Activated T-cell treated with anti-CD3 and anti-CD28 coated beads, Interleukin-2, amount 50 U/mL, for 24 hours (primary cell): ENCODE measurements at places on chromosomes 3 and 15.

GRCh38 chr3:102238362-102238761 is 196.5 kb upstream of the ZPLD1 start:
- no peak for DNase-seq
- H3K4me3 ChIP-seq, result no peak overlapping the region
- no peaks in the 10 kb centered on the region for H3K36me3 ChIP-seq
- H3K27me3 ChIP-seq, result no peaks in the 10 kb centered on the region

DNA sequence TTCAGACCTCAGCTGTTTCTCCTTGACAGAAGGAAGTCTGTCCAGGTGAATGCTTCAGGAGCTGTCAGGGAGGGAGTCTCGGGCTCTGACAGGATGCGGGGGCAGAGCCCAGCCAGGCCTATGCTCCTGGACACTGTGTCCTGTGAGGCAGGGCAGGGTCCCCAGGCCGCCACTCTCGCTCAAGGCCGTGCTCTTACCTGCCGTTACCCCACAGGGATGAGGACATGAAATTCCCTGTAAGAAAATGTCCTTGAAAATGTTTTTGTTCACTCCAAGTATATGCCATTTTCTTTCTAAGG is 63.9 kb downstream of the BOC start:
- no peak for DNase-seq
- no peak overlapping the region for H3K4me3 ChIP-seq
- H3K27me3 ChIP-seq, result no peaks in the 10 kb centered on the region
- no peaks in the 10 kb centered on the region for H3K36me3 ChIP-seq
- H3K4me1 ChIP-seq, result peaks cover 9% of the 10 kb centered on the region
- no peak overlapping the region for H3K27ac ChIP-seq

GRCh38 chr3:117510396-117510795 is 800.8 kb downstream of the TUSC7 start:
- no peak overlapping the region for H3K4me3 ChIP-seq
- H3K27ac ChIP-seq, result no peak overlapping the region
- H3K4me1 ChIP-seq, result no peaks in the 10 kb centered on the region
- H3K27me3 ChIP-seq, result no peaks in the 10 kb centered on the region
- no peaks in the 10 kb centered on the region for H3K36me3 ChIP-seq

GRCh38 chr15:93072011-93072410 is 17.0 kb downstream of the RGMA start:
- DNase-seq, result no peak
- peaks cover 62% of the 10 kb centered on the region for H3K27me3 ChIP-seq
- H3K27ac ChIP-seq, result no peak overlapping the region
- H3K4me1 ChIP-seq, result peaks cover 17% of the 10 kb centered on the region
- H3K36me3 ChIP-seq, result no peaks in the 10 kb centered on the region

DNA sequence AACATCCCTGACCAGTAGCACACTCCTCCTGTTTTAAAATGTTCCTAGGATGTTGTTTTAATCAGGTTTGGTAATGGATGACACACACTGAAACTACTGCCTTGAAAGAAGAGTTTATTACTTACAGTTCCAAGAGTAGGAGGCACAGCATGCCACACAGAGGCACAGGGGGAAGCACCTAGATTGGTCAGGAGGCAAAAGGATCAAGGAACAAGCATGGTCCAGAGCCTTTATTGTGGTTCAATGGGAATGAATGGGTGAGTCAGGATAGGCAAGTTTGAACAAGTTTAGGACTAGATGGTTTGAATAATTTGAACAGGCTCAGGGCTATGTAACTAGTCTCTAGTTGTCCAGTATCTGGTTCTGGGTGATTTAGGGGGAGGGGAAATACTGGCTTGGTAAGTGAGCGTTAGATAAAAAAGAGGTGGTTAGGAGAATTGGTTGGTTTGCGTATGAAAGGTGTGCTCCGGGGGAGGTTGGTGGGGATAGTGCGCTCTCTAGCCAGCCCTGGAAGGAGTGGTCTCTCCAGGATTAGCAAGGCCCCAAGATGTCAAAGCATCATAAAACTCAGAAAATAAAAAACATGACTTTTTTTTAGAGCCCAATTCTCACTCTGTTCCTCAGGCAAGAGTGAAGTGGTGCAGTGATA is 35.1 kb downstream of the TMOD3 start:
- H3K27me3 ChIP-seq, result no peaks in the 10 kb centered on the region
- H3K36me3 ChIP-seq, result peaks cover 72% of the 10 kb centered on the region
- H3K4me1 ChIP-seq, result peaks cover 59% of the 10 kb centered on the region
- DNase-seq, result no peak
- peak overlapping the region; percentile 81 for H3K27ac ChIP-seq

GRCh38 chr3:33717616-33717865 is 513 bp downstream of the CLASP2 start:
- H3K27ac ChIP-seq, result peak overlapping the region; percentile 95
- H3K4me3 ChIP-seq, result no peak overlapping the region
- peaks cover 13% of the 10 kb centered on the region for H3K4me1 ChIP-seq
- DNase-seq, result no peak
- H3K27me3 ChIP-seq, result no peaks in the 10 kb centered on the region
- H3K36me3 ChIP-seq, result peaks cover 18% of the 10 kb centered on the region

GRCh38 chr15:38414357-38414756 is 39.6 kb upstream of the FAM98B start:
- no peak overlapping the region for H3K4me3 ChIP-seq
- H3K27me3 ChIP-seq, result peaks cover 54% of the 10 kb centered on the region
- no peak overlapping the region for H3K27ac ChIP-seq
- no peak for DNase-seq
- H3K4me1 ChIP-seq, result no peaks in the 10 kb centered on the region
- no peaks in the 10 kb centered on the region for H3K36me3 ChIP-seq

DNA sequence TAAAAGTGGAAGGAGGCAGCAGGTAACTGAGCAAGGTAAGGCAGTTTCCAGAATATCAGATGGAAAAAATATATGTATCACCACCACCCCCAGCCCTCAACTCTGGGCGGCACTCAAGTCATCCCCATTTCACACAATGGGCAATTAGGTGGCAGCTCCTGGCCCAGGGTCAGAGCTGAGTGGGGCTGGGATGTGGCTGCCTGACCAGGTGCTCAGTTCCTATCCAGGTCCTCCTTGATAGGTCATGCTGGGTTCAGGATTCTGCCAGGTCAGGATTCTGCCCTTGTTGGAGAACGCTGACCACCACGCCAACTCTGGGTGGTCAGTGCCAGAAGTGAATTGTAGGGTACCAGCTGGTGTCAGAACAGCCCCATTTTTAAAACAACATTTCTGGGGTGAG is 29.5 kb downstream of the RAB6B start:
- H3K36me3 ChIP-seq, result no peaks in the 10 kb centered on the region
- no peak overlapping the region for H3K27ac ChIP-seq
- peaks cover 26% of the 10 kb centered on the region for H3K27me3 ChIP-seq
- H3K4me1 ChIP-seq, result no peaks in the 10 kb centered on the region
- DNase-seq, result no peak
- H3K4me3 ChIP-seq, result no peak overlapping the region

- H3K4me1 ChIP-seq, result no peaks in the 10 kb centered on the region
- no peak for DNase-seq
- H3K36me3 ChIP-seq, result no peaks in the 10 kb centered on the region
- no peak overlapping the region for H3K27ac ChIP-seq
- no peak overlapping the region for H3K4me3 ChIP-seq
Measured at GRCh38 chr15:100806157-100806556, 73.5 kb upstream of the ALDH1A3 start.

GRCh38 chr3:85758442-85758841 is 799.7 kb downstream of the CADM2 start:
- no peak overlapping the region for H3K4me3 ChIP-seq
- no peaks in the 10 kb centered on the region for H3K27me3 ChIP-seq
- no peak overlapping the region for H3K27ac ChIP-seq
- no peak for DNase-seq
- no peaks in the 10 kb centered on the region for H3K4me1 ChIP-seq

- H3K36me3 ChIP-seq, result peaks cover 10% of the 10 kb centered on the region
- peak overlapping the region; percentile 85 for H3K4me3 ChIP-seq
- no peak for DNase-seq
Measured at GRCh38 chr15:40594429-40594836, 384 bp downstream of the KNL1 start.

DNA sequence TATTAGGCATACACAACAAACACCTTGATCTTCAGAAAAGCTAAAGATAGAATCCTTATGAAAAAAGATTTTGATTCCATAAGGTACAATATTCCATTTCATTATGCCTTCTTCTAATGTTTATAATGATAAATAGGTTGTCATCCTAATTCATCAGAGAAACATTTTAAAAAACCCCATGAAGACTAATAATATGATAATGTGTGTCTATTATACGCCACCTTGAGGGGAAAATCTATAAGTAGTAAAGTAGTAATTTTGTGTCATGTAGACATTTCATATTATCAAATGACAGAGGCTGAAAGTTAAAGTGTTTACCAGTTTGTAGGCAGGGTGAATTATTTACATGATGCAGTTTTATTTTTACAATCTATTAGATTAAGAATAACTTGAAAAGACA is 524.3 kb downstream of the GBE1 start:
- no peaks in the 10 kb centered on the region for H3K36me3 ChIP-seq
- no peaks in the 10 kb centered on the region for H3K27me3 ChIP-seq
- no peak overlapping the region for H3K4me3 ChIP-seq
- no peak overlapping the region for H3K27ac ChIP-seq
- no peak for DNase-seq

DNA sequence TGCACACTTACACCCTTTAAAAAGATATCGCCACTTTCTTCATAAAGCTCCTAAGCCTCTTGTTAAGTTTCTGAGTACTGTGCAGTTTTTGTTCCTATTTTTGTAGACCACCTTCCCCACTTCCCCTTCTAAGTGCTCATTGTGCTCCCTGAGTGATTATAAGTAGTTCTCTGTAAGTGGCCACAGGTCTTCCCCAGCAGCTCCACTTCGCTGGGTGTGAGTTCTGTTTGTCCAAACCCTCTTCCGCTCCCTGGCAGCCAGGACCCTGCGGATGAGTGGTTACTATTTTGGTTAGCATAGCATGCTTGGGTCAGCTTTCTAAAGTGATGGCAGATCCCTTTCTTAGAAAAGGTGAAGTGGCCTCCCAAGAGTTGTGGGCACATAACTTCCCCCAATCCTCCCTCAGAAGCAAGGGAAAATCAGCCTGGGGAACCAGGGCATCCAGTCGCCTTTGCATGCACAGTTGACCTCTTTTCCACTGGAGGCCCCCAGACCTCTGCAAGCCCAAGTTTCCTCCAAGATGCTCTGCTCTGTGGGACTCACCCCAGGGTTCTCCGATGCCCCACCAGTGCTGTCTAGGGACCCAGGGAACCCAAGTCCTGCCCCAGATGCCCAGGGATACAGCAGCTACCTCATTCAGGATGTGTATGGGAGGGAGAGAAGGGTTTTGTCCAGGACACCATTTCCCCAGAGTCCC is 69.6 kb downstream of the ATP10A start:
- peaks cover 89% of the 10 kb centered on the region for H3K4me1 ChIP-seq
- H3K36me3 ChIP-seq, result peaks cover 22% of the 10 kb centered on the region
- H3K27ac ChIP-seq, result peak overlapping the region; percentile 29
- no peak overlapping the region for H3K4me3 ChIP-seq

GRCh38 chr15:74489518-74490338 is 28.8 kb upstream of the UBL7 start:
- no peaks in the 10 kb centered on the region for H3K27me3 ChIP-seq
- H3K36me3 ChIP-seq, result peaks cover 9% of the 10 kb centered on the region
- DNase-seq, result peak; percentile 81
- peak overlapping the region; percentile 68 for H3K4me3 ChIP-seq

DNA sequence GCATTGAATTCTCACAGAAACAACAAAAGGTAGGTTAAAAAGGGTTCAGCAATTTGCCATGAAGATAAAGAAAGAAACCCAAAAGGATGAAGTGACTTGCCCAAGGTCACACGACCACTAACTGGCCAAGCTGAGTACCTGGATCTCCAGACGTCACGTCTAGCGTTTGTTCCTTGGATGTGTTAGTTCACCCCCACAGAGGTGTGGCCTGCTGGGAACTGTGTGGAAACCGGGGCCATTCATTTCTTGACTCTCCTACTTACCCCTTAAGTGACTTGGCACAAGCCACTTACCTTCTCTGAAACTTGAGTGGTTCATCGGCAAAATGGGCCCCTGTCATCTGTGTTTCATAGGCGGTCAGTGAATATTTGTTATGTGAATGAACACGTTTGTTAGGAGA is 244.3 kb upstream of the SLCO3A1 start:
- H3K4me1 ChIP-seq, result no peaks in the 10 kb centered on the region
- H3K27ac ChIP-seq, result no peak overlapping the region
- H3K4me3 ChIP-seq, result no peak overlapping the region
- H3K27me3 ChIP-seq, result peaks cover 8% of the 10 kb centered on the region

- no peaks in the 10 kb centered on the region for H3K27me3 ChIP-seq
- DNase-seq, result no peak
- no peak overlapping the region for H3K4me3 ChIP-seq
- H3K36me3 ChIP-seq, result no peaks in the 10 kb centered on the region
- H3K4me1 ChIP-seq, result no peaks in the 10 kb centered on the region
Measured at GRCh38 chr15:47461652-47462141, 255.6 kb upstream of the SEMA6D start.

DNA sequence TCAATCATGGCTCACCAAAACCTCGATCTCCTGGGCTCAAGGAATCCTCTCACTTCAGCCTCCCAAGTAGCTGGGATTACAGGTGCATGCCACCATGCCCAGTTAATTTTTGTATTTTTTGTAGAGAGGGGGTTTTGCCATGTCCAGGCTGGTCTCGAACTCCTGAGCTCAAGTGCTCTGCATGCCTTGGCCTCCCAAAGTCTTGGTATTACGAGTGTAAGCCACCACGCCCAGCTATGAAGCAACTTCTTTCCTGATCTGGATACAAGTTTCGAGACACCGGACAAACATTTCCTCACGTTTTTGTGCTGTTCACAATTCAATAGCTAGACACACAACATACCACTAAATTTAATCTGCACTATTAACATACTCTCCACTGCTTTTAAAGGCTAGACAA is 3.4 kb upstream of the SYNM start:
- H3K36me3 ChIP-seq, result no peaks in the 10 kb centered on the region
- H3K4me3 ChIP-seq, result no peak overlapping the region
- no peak overlapping the region for H3K27ac ChIP-seq

GRCh38 chr3:36776436-36776835 is 12.1 kb upstream of the DCLK3 start:
- H3K27ac ChIP-seq, result no peak overlapping the region
- H3K27me3 ChIP-seq, result no peaks in the 10 kb centered on the region
- no peaks in the 10 kb centered on the region for H3K36me3 ChIP-seq
- no peak for DNase-seq
